NCI-H226 (cell line): ENCODE measurements at places on chromosomes 3 and 15.
A peak's percentile ranks its signal among the peaks of the same experiment; 100 is the strongest.

DNA sequence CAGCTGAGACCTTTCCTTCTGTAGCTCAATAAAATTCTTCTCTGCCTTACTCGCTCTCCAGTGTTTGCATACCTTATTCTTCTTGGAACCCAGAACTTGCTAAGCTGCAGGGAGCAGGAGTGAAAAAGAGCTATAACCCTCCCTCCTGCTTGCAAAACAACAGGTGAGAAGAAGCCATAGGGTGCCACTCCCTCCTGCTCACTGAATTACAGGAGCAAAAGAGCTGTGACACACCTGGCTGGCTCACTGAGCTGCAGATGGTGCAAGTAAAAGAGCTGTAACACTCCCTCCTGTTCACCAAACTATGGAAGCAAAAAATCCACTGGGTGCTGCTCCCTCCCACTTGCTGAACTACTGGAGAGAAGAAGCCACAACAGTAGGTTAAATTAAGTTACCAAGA, 44.2 kb upstream of the C2CD4B start:
- DNase-seq: no peak

DNA sequence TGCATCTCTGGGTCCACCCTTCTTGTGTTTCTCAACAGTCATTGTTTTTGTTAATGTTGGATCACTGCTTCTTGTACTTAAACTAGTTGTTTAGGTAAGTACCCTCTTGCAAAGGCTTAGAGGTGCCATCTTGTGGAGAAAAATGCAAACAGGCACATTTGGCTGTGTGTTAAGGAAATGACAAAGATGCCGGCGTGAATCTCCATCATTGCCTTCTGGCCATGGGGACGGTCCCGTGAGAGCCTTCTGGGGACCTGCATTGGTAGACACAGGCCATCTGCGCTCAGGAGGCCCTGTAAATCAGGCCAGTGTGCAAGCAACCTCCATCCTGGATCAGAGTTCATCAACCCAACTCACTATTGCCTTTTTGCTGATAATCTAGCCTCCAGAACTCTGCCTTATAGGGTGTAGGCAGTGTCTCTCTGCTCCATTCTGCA, 158.6 kb upstream of the NR2E3 start:
- peak; percentile 56 for DNase-seq

GRCh38 chr3:187310954-187311470, 19.5 kb upstream of the MASP1 start:
- no peak for DNase-seq

DNA sequence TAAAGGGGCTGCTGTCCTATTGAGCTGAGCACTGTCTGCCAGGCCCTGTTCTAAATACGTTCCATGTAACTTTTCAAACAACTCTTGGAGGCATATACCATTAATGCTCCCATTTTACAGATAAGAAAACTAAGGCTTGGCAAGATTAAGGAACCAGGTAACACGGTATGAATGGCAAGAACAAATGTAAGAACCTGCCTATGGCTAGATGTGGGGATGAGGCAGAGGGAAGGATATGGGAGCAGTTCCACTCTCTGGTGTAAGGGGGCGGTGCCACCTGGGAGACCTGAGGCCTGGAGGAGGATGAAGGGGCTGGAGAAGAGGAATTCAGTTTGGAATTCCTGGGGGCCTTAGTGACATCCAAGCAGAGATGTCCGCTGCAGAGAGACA, 3.8 kb upstream of the LMAN1L start:
- no peak for DNase-seq

GRCh38 chr15:73956743-73957135, 30.5 kb downstream of the LOXL1 start:
- peak; percentile 100 for DNase-seq

DNA sequence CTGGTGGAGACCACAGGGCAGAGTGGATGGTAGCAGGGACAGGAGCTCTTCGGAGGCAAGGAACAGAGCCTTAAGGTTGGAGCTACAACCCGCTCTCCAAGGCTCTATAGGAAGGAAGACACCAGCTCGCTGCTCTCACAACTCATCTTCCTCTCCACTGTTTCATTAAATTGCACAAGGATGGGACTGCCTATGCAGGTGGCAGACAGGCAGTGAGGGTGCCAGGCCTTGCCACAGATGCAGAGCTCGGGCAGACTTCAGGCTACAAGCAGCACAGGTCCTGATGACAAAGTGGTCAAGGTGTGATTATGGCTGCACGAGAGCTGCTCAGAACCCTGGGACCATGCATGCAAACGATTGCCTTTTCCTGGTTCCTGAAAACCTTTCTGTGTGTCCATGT, 144.6 kb downstream of the FOXP1 start:
- DNase-seq: no peak

- peak; percentile 71 for DNase-seq
Observed at GRCh38 chr3:21573291-21573690, 177.7 kb downstream of the ZNF385D start.

GRCh38 chr15:68821190-68821840, 620 bp upstream of the ANP32A start:
- no peak for DNase-seq

DNA sequence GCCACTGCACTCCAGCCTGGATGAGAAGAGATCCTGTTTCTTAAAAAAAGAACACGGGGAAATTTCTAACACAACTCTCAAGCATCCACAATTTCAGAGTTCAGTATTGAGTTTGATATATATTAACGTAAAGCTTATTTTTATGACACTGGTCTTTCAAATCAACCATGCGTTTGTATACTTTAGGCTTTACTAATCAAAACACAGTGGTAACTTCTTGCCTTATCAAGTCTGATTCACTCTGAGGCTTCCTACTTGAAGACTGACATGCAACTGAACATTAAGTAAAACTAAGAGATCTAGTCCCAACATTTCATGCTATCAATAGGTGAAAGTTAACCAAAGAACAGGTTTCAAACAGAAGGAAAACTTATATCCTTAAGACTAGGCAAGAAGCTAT, 46.7 kb downstream of the PRTG start:
- DNase-seq: peak; percentile 30

GRCh38 chr3:186083746-186084145, 25.1 kb downstream of the ETV5 start:
- DNase-seq: no peak

DNA sequence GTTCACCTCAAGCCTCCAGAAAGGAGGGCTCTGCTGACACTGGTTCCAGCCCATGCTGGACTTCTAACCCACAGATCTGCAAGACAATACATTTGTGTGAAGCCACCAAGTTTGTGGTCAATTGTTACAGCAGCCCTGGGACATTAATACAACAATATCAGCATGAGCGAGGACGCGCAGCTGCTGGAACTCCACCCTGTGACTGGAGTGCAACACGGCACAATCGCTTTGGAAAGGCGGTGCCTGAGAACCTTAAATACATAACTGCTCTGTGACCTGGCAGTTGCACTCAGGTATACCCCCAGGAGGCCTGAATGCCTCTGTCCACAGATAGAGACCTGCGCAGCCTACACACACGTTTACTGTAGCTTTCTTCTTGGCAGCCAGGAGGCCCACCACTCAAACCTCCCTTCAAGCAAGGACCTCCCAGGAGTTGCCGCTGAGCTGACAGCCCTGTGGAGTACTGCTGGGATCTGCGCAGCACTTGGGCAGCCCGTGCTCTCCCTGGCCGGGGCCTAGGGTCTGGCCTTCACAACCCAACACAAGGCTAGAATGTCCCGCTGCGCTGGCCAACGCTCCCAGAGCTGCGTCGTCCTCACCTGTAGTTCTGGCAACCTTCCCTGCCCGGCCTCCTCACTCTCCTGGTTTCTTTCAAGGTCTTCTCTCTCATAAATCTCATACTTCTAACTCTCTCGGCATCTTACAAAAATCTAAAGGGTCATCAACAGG, 8.3 kb downstream of the MRPS25 start:
- DNase-seq: no peak

DNA sequence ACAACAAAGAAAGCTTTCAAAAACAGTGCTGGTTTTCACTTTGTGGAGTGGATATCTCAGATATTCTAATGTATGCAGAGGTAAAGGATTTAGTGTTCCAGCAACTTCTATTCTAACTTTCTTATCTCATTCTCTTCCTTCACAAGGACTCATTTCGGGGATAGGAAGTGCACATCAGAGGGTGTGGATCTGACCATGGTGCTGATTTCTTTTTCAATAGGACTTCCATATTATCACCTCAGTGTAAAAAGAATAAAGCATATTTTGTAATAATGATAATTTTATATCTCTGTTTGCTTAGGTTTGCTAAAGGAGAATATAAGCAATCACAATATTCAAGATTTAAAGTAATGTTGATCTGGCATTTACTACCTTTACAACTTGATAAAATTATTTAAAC, 12.5 kb upstream of the CADM2 start:
- no peak for DNase-seq

DNA sequence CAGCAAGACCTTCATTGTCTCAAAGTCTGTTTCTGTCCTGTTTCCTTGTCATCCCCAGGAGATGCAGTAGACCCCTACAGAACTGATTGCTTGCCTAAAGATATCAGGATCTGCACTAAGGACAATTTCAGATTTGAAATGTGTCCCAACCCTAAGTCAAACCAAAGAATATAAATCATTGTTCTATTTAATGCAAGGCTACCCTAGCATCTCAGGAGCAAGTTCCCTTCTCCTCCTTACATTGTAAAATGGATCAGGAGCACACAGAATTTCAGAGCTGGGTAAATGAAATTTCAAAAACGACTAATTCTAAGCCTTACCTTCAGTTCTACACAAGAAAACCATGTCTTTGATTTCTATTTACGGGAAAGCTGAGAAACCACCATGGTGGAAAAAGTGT, 360.9 kb upstream of the KCNH8 start:
- no peak for DNase-seq

GRCh38 chr3:114856835-114857234, 290.3 kb downstream of the ZBTB20 start:
- DNase-seq: no peak

- DNase-seq: no peak
Observed at GRCh38 chr15:41462084-41462795, 31.4 kb upstream of the ITPKA start.

GRCh38 chr3:195258449-195259153, 12.4 kb downstream of the XXYLT1 start:
- no peak for DNase-seq

DNA sequence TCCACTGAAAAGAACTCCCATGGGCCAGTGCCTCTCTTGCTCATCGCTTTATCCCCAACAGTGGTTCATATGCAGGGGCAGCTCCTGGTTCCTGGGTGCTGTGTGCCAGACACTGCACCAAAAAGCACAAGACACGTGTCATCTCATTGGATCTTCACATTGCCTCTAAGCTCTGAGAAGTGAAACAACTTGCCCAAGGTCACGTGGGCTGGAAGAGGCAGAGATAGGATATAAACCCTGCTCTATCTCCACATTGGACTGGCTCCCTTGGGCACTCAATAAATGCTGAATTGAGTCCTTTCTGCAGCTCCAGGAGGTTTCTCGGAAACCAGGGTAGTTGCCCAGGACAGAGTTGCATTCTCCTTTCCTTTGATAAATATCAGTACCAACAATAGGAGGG, 88.1 kb downstream of the SRGAP3 start:
- no peak for DNase-seq

DNA sequence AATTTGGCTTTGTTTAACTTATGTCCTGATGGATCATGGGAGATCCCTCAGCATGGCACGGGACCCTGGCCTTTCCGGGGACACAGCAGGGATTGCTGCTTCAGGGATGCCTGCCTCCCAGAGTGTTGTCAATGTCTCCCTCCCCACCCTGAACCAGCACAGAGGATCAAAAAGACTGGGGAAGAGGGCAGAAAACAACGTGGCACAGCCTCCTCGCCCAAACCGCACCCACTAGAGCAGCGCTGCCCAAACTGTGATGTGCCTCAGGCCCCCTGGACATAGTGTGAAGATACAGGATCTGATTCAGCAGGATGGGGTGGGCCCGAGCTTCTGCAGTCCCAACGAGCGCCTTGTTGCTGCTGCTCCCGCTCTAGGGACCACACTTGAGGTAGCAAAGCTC, 34.5 kb downstream of the SLC6A20 start:
- no peak for DNase-seq

DNA sequence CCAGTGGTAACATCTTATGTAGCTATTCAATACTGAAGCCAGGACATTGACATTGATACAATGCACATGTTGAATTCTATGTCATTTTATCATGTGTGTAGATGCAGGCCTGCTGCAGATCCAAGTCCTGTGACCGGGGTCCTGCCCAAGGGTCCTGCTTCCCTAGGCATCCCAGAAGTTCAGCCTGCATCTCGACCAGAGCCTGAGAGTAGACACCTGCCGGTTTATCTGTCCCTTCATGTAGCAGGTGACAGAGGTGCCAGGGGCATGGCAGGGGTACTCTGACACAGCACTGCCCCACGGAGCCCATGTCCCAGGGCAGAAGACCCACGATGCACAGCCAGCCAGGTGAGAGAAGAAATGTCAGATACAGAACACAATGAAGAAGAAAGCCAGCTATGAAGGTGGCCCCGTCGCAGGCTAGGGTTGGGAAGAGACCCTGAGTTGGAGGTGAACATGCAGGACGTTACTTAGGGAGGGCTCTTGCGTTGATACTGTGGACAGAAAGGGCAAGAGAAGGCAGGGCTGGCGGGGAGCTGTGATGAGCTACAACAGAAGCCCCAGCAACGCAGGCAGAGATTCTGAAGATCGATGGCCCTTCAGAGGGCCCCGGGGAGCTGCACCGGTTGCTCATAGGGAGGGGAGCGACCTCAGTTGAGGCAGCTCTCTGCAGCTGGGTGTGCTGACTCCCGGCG, 51.0 kb downstream of the TPRA1 start:
- DNase-seq: no peak

GRCh38 chr3:190666821-190667220, 152.9 kb downstream of the IL1RAP start:
- DNase-seq: no peak

DNA sequence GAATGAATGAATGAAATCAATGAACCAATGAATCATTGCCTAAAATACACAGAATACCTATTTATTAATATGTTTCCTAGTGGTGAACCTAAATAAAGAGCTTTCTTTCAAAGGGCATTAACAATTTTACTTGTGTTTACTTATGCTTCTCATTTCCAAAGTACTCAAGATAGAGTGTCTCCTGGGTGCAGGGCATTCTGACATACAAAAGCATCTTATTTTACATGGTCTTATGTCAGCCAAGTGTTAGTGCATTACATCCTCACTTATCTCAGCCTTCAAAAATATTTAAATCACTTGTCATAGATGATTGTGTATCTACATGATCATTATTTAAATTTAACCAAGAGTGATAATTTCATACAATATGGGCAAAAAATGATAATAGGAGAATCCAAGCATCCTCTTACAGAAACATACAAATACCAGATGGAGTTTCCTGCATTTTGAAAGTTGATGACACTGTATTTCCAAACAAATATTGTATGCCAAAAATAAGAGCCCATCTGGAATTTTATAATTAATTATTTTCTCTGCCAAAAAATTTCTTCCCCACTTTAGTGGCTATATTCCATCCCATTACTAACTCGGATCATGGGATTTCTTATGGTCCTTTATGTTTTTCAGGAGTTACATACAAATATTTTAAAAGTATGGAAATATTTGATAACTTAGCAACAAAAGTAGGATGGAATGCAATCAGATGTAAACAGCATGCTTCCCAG, 279.0 kb downstream of the RBMS3 start:
- no peak for DNase-seq

GRCh38 chr3:27752926-27753325, 30.8 kb upstream of the EOMES start:
- DNase-seq: no peak
